ENCODE measurements at places on chromosomes 11 and 22.
A peak's percentile ranks its signal among the peaks of the same experiment; 100 is the strongest.

DNA sequence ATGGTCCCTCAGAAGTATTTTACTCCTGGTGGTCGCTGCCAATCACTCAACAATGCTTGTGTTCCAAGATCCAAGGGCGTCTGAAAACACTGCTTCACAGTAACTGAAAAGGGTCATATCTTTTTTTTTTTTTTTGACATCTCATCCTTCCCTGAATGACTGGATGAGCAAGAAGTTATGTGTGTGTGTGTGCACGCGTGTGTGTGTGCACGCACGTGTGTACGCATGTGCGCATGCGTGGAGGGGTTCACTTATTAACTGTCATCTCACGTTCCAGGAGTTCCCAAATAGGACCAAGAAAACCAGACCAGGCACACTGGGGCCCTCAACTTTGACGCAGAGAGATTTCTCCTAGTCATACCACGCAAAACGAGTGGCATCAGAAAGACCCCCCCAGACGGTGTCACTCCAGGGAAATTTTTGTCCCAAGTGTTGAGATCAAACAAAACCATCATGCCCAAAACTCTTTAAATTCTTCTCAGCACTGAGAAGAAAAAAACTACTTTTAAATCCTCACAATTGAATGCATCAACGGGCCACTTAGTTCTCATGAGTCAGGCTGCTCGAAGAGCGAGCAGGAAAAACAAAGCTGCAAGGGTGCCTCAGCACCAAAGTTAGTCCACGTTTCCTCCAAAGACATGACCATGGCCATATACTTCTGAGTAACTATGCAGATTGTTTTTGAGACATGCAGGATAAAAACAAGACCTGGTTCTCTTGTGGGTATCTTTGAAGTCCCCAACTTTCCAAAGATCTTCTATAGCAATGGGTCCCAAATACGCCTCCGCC lies 12.9 kb downstream of the MN1 start:
- DNase-seq = no peak

DNA sequence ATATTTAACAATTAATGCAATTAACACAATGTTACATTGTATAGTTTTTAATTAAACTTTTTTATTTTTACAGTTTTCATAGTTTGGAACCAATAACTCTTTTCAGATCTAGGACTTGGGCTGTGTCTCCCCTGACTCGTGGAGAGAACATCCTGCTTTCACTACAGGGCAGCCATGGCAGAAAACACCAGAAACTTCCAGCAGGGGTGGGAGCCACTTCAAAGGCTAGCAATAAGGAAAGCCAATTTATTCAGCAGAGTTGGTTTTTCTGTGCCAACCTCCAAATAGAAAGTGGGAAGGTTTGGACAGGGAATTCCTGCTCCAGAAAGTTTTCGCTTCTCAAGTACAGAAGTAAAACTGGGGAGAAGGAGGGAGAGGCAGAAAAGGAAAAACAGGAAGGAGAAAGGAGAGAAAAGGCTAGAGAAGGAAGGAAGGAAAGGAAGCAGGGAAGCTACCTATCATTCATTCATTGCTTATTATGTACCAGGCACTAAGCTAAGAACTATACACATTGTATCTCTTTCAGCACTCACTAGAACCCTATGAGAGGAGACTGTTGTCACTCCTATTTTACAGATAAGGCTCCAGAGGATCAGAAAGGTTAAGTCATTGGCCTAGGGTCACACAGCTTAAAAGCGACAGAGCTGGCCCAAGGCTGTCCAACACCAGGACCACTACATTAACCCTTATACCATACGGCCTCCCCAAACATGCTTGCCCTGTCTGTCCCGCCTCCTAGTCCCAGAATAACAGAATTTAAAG lies 54.8 kb upstream of the CREB3L1 start:
- no peak for DNase-seq

GRCh38 chr11:77312107-77312506 lies 10.6 kb upstream of the GDPD4 start:
- no peak for DNase-seq

GRCh38 chr11:70466154-70466553 lies 67.8 kb downstream of the CTTN start:
- no peak for DNase-seq

DNA sequence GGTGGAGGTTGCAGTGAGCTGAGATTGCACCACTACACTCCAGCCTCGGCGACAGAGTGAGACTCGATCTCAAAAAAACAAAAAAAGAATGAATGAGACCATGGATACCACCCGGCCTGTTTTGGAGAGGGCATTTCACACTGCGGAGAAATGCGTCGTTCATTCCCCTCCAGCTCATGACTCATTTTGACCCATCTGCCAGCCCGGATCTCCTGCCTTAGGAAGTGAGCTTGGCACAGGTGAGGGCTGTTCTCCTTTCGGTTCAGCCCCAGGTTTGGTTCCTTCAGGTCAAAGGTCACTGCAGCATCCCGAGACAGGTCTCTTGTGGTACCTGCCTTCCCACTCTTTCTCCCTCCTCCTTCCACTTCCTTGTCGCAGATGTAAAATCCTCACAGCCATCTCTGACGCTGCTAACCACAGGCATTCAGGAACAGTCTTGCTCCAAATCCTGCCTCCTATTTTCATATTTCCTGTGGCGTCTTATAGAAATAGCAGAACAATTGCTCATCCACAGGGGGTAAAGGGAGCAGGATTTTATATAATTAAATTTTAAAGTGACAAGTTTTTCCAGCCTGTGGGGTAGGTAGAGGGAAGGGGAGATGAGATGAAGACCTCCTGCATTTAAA lies 517.9 kb downstream of the NTM start:
- DNase-seq = no peak

DNA sequence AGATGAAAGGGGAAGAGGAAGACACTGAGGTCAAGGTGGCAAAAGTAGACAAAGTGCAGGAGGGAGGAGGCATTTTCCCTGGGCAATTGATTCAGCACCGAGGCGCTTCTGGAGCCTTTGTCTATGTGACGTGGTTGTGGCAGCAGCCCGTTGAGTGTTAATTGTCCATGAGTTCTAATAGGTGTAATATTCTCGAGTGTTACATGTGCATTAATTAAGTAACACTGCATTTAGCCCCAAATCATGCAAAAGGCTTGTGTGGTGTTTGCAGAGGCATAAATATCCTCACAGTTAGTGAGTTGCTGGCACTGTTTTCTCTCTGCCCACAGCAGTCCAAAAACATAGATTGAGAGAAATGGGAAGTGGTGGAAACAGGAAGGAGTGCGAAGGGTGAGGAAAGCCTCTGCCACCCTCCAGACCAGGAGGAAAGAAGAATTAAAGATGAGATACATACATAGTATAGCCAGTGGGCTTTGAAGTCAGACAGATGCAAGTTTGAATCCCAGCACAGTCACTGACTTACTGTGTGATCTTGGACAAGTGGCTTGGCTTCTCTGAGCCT lies 361.2 kb downstream of the MN1 start:
- peak; percentile 17 for DNase-seq

- peak; percentile 64 for DNase-seq
These were observed 12.3 kb downstream of the MB start for GRCh38 chr22:35604621-35605368.

DNA sequence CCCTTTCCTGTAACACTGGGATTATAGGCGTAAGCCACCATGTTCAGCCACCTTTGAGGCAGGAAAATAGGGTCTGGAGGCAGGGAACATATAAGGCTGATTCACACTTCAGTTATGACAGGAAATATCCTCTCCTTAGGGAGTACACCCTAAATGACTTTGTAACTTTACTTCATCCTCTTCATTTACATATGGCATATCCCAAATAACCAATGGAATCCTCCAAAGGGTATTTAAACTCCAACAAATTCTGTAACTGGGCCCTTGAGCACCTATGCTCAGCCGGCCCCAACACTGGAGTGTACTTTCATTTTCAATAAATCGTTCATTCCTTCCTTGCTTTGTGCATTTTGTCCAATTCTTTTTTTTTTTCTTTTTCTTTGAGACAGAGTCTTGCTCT lies 1.6 kb upstream of the KAT5 start:
- no peak for DNase-seq

GRCh38 chr11:67033661-67034166 lies 10.8 kb downstream of the SYT12 start:
- DNase-seq = no peak

DNA sequence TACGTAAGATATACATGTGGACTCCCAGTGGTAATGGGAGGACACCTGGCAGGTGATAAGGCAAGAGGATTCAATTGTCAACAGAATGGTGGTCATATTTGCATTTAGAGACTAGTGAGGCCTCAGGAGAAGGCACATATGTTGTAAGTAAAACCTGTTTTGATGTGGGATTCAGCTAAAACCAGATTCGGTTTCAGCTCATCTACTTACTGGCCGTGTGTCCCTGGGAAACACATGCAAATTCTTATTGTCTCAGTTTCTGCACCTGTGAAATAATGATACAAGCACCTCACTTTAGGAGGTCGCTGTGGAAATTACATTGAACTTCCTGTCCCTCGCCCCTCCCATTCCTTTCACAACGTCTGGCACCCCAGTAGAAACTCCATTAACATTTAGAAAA lies 78.9 kb upstream of the FIBIN start:
- DNase-seq = no peak

DNA sequence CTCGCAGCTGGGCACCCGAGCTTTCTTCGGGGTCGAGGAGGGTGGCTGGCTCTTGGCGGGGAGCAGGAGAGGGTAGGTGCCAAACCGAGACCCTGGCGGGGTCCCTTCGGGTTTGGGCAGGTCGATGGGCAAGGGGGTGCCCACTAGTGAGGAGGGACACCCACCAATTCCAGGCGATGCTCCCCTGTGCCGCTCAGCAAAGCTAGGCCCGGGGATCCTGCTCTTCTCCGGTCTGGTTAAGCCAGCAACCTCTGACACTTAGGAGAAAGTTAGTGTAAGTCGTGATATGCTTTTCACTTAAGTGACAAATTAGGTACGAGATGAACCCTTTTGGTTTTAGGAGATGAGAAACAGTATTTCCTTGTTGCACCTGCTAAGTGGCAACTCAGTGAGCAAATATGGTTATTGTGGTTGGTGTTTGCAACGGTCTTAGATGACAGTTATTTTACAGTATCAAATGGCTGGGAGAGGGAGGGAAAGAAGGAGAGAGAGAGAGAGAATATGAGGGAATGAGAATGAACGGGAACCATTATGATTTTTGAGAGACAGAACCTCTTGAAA lies 565 bp downstream of the NUCB2 start:
- no peak for DNase-seq

- DNase-seq = no peak
These were observed 12.2 kb downstream of the TXN2 start for GRCh38 chr22:36469094-36469710.

- peak; percentile 64 for DNase-seq
These were observed 7.3 kb downstream of the ADORA2A start for GRCh38 chr22:24434471-24435322.

Data from inflammatory macrophage (primary cell).